ENCODE measurements at places on chromosomes 12 and 14.

- DNase-seq = no peak
Measured at GRCh38 chr14:24556756-24557155, 19.3 kb downstream of the CTSG start.

GRCh38 chr12:2698566-2698965 lies 96.2 kb upstream of the FKBP4 start:
- DNase-seq = no peak

- no peak for DNase-seq
Measured at GRCh38 chr14:104432611-104433231, 146.8 kb upstream of the C14orf180 start.

GRCh38 chr12:103799504-103799856 lies 41.6 kb downstream of the NT5DC3 start:
- no peak for DNase-seq

GRCh38 chr12:105462831-105463230 lies 132.3 kb downstream of the C12orf75 start:
- DNase-seq = no peak

GRCh38 chr12:18861287-18861858 lies 123.5 kb downstream of the CAPZA3 start:
- DNase-seq = peak; percentile 15

DNA sequence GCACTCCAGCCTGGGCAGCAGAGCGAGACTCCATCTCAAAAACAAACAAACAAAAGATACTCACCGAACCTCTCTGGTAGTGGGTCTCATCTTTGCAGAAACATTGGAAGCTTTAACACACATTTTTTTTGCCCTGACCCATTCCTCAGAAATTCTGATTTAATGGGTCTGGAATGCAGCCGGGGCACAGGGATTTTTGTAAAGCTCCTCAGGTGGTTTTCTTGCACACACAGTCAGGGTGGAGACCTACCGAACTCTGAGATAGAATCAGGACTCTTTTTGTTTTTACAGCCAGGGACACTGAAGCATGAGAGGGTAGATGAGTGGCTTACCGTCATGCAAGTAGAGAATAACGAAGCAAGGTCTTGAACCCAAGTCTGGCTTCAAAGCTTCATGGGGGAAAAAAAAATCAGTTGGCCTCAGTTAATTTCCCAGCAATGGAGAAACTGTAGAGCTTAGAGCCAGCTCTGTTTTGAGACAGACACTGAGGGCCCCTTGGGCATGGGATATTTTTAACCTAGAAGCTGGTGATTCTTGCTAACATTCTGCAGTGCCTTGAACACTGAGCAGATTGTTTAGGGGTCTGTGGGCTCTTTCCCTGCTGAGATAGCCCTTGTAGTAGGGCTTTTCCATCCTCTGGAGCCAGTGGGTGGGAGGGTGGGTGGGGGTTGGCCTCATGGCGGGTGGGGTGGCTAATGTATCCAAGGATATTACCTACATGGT lies 4.8 kb downstream of the RNU4-2 start:
- DNase-seq = no peak

DNA sequence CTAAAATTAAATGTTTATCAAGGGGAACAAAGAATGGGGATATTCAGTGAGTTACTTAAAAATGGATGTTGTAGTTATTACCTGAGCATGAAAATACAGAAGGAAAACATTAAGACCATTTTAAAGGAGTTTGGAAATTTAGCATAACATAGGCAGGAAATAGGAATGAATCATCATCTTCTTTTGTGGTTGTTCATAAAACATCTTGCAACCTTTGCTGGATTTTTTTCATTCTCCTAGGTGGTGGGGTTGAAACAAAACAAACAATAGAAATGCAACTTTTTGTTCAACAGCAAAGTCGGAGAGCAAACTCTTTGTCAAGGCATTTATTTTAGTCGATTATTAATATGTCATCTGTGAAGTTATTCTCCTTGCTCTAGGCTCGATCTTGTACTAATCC lies 275.1 kb downstream of the IPO8 start:
- no peak for DNase-seq

- no peak for DNase-seq
Measured at GRCh38 chr12:65355461-65355860, 77.0 kb downstream of the MSRB3 start.

GRCh38 chr14:33356181-33356580 lies 417.5 kb downstream of the NPAS3 start:
- DNase-seq = no peak

- DNase-seq = no peak
Measured at GRCh38 chr12:10406725-10407124, 2.8 kb downstream of the KLRC4 start.

DNA sequence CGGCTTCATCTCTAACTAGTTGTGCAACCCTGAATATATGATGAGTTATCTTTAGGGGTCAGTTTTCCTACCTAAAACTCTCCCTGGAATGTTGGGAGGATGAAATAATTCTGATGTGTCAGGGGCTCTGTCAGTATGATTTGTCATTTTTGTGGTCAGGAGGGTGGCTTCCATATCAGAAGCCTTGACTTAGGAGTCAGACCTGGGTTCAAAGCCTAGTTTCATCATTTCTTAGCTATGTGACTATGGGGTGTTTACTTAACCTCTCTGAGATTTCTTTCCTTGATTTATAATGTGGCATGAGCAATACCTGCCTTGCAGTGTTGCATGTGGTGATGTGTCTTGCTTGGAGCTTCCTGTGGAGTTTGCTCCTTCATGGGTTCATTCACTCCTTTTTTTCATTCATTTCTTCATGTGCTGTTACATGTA lies 146.8 kb downstream of the CHST11 start:
- DNase-seq = no peak

DNA sequence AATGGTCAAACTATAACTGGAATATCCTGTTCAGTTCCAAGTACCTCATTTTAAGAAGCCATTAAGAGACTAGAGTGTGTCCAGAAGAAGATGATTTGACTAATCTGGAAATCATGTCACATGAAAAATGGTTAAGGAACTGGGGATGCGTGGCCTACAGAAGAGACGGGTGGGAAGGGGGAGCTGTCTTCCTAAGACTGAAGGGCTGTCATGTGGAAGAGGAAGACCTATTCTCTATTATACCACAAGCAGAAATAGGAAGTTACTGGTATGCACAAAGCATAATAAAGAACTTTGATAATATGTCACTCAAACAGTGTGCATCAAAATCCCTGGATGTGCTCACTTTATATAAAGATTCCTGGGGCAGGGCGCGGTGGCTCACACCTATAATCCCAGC lies 50.3 kb downstream of the HECTD4 start:
- DNase-seq = no peak

DNA sequence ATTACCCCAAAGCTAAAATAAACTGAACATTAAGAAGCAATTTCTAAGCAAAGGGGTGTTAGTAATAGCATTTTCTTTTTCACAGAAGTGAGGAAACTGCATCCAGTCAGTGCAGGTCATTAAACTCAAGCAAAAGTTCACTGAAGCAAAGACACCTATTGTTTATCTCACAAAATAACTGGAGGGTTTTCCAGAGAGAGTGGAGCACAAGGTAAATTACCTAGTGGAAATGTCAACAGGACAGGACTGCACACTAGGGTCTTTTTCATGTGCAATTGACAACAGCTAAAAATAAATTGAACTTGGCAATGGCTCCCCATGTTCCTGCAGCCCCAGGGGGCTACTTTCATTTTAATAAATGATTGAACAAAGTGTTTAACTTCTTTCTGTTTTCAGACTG lies 742.0 kb downstream of the GALC start:
- no peak for DNase-seq

DNA sequence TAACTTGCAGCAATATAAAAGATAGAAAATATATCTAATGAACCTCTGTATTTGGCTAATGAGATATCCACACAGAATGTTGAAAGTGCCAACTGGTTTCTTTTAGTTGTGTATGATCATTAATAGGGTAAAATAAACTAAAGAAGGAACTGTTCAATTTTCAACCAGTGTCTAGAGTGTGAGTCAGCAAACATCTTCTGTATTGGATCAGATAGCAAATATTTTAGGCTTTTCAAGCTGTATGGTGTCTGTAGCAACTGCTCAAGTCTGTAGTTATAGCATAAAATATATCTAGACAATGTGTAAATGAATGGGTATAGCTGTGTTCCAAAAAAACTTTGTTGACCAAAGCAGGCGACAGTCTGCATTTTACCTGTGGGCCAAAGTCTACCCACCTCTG lies 23.5 kb upstream of the NOVA1 start:
- DNase-seq = no peak

DNA sequence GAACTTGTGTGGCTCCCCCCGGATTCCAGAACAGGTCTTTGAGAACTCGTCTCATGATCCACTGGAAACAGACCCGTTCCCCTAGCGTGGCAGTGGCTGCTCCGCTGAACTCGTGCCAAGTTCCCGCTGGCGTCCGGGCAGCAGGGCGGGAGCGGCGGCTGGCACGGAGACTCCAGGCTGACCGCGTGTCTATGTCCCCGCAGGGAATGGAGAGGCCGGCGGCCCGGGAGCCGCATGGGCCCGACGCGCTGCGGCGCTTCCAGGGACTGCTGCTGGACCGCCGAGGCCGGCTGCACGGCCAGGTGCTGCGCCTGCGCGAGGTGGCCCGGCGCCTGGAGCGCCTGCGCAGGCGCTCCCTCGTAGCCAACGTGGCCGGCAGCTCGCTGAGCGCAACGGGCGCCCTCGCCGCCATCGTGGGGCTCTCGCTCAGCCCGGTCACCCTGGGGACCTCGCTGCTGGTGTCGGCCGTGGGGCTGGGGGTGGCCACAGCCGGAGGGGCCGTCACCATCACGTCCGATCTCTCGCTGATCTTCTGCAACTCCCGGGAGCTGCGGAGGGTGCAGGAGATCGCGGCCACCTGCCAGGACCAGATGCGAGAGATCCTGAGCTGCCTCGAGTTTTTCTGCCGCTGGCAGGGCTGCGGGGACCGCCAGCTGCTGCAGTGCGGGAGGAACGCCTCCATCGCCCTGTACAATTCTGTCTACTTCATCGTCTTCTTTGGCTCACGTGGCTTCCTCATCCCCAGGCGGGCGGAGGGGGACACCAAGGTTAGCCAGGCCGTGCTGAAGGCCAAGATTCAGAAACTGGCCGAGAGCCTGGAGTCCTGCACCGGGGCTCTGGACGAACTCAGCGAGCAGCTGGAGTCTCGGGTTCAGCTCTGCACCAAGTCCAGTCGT lies 1.5 kb downstream of the APOLD1 start:
- peak; percentile 44 for DNase-seq

DNA sequence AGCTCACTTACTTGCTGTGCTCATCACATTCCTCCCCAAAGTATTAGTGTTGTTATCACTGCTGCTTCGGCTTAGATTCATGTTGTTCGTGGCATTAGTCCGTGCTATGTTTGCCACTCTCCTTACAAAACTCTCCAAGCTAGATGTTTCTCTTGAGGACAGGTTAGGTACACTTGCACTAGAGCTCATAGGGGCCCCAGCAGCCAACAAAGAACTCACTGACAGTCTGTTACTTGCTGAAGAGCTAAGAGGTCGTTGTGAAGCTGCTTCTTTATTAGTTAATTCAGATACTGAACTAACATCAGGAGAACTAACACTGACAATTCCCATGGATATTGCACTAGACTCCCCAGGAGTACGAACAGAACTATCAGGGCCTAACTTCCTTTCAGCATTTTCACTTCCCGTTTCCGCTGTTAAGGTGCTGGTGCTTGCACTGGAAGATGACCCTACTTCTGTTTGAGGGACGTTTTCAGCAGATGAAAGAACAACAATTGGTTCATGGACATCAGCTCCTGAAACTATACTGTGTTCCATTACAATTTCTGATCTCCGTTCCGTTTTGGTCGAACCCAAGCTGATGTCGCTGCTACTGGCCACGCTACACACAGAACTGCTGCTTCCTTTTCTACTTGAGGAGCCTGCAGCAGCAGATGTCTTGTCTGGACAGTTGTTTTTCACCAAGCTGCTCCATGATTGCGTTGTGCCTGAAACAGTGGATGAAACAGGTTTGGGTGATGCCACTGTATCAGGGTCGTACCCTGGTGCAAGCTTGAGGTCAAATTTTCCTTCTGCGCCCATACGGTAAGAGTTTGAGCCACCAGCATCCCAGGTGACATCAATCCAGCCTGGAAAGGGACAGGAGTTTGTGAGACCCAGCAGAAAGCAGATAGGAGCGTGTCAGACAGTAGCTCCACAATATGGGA lies 78.7 kb downstream of the HECTD1 start:
- no peak for DNase-seq

DNA sequence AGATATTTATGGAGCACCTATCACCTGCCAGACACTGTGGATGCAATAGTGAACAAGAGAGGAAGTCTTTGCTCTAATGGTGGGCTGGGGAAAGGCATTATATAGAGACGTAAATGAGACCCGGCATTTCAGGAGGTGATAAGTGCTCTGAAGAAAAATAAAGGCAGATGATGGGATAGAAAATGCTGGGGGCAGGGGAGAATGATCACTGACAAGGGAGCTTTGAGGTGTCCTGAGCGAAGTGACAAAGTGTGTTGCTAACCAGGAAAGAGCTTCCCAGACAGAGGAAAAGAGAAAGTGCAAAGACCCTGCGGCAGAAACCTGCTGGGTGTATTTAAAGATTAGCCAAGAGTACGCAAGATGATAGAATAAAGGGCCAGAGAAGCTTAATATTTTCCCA lies 1096.1 kb downstream of the BCL11B start:
- DNase-seq = no peak

- DNase-seq = no peak
Measured at GRCh38 chr12:51677284-51677968, 86.4 kb downstream of the SCN8A start.

DNA sequence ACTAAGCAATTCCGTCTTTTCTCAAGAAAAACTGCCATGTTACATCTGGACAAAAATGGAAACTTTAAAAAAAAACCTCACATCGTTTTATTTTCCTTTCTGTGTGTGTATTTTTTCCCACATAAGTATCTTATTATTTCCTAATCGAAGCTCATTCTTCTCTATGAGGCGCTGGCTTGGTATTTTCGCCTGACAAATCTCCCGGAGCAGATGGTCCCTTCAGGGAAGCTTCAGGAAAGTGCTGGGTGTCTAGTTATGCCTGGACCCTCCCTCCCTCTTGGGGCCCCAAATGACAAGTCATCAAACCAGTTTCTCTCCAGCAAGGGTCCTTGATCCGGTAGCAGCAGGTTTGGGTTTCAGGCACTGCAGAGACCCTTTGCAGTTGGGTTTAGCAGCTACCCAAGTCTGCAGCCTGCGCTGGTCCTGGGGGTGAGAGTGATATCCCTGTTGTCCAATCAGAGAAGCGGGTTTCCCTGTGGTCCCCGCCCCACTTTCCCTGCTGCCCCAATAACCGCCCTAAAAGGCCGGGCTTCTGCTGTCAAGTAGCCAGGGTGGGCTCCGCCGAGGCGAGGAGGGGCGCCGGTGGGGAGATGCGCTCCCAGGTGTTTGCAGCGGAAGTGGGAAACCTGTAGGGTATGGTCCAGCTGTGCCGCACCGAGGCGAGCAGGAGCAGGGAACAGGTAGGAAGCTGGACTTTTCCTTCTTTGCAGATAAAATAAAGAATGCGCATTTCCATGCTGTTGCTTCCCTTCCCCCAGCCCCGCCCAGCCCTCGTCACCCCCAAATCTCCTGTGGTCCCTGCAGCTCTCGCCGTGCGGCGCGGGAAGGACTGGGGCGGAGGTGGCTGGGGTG lies at the start of gene CNTN1:
TSS of gene CNTN1 (plus strand) at position 527 of the 852 bp plus-strand sequence.
- DNase-seq = no peak

- no peak for DNase-seq
Measured at GRCh38 chr12:1594261-1595025, at the start of gene FBXL14. TSS of gene FBXL14 (minus strand) at chr12:1594581. CDS start at chr12:1594066, 515 bp downstream.

- no peak for DNase-seq
Measured at GRCh38 chr14:92633724-92634123, 114.7 kb downstream of the LGMN start.

GRCh38 chr12:78863482-78864402 lies 832 bp upstream of the SYT1 start:
- no peak for DNase-seq

GRCh38 chr12:48770756-48771155 lies 18.1 kb downstream of the ADCY6 start:
- no peak for DNase-seq
